Naive thymus-derived CD8-positive, alpha-beta T cell (primary cell): ENCODE measurements at places on chromosomes 12 and 14. TPM values are rescaled to one million over a fixed set of nuclear protein-coding genes. Genes with fewer than 3 reads are reported as not detected.

The MDGA2 gene
- not detected for polyA plus RNA-seq

The KLRC1 gene
- polyA plus RNA-seq: 0.91 TPM

The BEGAIN gene
- not detected for polyA plus RNA-seq

The KLRK1 gene
- 619 TPM for polyA plus RNA-seq

The EPYC gene
- polyA plus RNA-seq: not detected

The PTPRQ gene
- not detected for polyA plus RNA-seq
